ENCODE measurements at places on chromosomes 7 and 10.

- no peak for DNase-seq
Measured at GRCh38 chr10:75694790-75695189, 263.4 kb downstream of the LRMDA start.

DNA sequence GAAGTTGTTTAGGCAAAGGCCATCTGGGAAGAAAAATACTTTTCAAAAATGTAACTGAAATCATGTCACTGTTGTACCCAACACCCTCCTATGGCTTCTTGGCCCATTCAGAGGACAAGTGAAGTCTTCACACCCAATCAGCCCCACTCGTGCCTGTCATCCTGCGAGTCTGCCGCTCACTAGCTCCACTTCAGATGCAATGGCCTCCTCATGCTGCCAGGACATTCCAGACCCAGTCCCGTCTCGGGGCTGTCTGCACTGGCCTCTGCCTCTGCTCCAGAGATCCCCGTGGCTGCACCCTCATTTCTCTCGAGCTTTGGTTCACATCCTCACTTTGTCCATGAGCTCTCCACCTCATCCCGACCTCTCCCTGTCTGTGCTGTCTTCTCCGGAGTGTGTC lies 227.1 kb downstream of the KCNMA1 start:
- DNase-seq: no peak

GRCh38 chr7:2785071-2785500 lies 59.0 kb downstream of the GNA12 start:
- DNase-seq: peak; percentile 66

DNA sequence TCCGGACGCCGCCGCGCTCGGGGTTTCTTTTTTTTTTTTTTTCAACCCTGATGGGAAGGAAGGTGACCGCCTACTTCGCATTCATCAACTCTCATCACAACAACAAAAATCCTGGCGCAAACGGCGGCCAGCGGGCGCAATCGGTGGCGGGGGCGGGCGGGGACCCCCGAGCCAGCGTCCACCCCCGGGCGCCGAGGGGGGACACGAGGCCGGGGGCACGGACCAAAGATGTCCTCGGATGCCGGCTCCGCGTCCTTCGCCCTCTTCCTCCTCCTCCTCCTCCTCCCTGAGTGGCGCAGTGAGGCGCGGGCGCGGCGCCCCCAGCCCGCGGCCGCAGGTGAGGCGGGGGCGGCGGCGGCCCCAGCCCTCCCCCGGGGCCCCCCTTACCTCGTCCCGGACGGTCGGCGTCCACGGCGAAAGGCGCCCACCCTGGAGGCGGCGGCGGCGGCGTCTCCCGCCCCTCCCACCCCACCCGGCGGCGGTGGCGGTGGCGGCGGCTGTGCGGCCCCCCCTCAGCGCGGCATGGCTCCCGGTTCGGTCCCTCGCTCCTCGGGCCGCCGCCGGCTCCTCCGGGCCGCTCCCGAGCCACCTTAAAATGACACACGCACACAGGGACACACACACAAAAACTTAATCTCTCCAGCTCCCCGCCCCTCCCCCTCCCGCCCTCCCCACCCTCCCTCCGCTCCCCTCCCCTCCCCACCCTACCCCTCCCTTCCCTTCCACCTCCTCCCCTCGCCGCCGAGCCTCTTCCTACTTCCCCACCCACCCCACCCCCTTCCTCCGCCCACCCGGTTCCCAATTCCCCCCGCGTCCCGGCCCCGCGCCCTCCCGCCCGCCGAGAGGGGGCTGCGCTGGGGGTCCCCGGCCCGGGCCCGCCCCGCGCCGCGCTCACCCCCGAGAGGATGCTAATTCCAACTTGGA lies at the start of gene CTBP2:
CTBP2 (minus strand) TSS at position 632 of the 924 bp plus-strand sequence.
- DNase-seq: no peak

DNA sequence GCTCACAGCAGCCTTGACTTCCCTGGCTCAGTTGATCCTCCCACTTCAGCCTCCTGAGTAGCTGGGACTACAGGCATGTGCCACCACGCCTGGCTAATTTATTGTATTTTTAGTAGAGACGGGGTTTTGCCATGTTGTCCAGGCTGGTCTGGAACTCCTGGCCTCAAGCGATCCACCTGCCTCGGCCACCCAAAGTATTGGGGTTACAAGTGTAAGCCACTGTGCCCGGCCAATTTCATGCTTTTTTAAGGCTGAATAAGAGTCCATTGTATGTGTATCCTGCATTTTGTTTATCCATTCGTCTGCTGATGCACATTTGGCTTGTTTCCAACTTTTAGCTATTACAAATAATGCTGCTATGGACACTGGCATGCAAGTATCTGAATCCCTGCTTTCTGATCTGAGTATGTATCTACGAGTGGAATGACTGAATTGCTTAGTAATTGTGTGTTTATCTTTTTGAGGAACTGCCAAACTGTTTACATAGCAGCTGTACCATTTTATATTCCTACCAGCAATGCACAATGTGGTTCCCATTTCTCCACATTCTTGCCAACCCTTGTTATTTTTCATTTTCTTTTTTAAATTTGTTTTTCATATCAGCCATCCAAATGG lies 37.3 kb upstream of the TPST1 start:
- DNase-seq: no peak

DNA sequence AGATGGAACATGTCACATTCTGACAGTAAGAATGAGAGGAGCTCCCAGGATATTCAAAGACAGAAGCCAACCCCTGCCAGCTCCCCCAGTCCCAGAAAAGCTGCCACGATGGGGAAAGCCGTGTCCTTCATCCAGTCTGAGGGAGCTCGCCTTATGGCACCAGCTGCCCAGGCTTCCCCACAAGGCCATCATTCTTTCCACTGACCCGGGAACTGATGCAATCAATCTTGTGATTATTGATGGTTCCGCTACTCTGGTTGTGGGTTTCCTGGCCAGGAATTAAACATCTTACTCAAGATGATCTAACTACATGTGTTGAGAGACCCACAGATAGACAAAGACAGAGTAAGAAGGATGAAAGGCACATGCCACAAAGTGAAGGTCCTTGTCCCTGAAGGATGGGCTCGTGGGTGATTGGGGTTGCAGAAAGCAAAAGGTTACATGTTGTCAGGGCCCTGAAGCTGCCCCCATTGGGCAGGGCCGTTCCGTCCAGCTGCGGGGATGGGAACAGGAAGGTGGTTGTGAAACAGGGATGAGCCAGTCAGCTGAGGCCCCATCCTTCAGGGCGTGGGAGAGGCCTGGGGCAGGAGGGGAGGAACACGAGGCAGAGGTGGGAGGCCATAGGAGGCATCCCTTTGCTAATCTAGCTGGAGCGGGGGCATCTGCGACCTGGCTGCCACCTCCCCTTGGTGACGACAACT lies 127.6 kb downstream of the OAT start:
- no peak for DNase-seq

DNA sequence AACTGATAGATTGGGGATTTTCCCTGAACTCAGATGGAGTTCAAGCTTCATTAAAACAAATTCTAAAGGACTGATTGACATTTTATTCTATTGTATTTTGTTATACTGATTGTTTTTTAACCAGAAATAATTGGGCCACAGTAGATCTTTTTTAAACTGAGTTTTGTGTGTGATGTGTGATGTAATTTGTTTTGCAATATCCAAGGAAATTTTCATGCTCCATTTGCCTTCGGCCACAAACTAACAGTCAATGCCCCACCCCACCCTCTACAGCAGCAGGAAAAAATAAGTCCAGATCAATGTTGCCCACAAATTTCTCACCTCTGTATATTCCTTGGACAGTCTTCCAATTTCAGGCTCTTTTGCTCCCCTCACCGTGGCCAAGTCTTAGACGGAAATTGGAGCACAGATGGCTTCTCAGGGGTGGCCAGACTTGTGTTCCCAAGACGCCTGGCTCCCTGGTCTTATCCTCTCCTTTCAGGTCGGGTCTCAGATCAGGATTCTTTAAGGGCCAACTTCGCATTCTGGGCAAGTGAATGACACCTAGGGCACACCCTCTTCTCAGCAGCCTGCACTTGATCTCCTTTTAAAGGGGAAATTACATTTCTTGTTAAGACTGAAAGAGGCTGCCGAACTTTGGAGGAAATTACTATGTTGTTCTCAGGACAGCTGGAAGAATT lies at the start of gene SVOPL:
SVOPL (minus strand) TSS at position 506 of the 680 bp plus-strand sequence. CDS start 22,317 bp downstream, outside the sequence.
- DNase-seq: no peak

DNA sequence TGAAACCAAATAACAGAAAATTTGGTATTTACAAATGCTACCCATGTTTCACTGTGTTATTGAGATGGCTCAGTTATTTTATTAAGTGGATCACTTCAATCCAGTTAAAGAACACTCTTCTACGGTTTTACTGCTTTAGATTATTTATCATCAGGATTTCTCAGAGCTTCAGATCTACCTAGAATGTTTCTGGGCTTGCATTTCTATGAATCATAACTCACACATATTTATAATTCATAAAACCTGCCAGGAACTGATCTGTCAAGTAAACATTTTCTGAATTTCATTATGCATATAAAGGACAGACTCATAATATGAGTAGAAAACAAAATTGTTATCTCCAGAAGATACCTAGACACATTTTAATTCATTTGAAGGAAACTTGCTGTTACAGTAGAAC lies 1172.3 kb upstream of the LRRTM3 start:
- no peak for DNase-seq

DNA sequence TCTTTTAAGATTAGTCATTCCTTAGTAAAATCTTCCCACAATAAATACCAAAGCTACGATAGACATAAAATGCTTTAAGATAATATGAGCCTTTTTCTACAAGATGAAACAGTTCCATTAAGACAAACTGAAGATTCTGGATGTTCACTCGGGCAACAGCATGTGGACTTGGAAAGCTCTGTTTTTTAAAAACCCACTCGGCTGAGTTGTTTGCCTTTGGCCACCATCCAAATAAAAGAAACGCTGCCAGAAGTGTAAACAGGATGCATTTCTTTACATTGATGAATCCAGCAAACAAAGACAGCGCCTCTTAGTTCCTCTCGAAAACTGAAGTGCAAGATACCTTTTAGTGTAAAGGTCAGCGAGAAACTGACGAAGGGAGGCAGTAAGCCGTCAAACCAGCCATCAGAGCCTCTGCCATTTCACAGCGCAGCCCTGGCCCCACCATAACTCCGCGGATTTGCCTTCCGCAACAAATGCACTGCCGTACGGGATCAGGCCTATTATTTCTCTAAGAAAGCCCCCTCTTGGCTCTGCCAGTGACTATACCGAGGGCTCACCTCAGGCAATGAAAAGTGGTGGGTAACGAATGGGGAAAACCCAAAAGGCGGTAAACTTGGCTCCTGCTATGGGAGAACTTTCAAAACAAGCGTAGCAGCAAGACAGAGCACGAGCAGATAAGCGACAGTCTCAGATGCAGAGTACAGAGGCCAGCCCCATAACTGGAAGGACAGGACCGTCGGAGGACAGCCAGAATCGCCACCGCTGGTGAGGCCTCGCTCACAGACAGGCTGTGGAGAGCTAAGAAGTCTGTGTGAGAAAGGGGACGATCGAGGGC lies 41.4 kb downstream of the GNA12 start:
- DNase-seq: no peak

DNA sequence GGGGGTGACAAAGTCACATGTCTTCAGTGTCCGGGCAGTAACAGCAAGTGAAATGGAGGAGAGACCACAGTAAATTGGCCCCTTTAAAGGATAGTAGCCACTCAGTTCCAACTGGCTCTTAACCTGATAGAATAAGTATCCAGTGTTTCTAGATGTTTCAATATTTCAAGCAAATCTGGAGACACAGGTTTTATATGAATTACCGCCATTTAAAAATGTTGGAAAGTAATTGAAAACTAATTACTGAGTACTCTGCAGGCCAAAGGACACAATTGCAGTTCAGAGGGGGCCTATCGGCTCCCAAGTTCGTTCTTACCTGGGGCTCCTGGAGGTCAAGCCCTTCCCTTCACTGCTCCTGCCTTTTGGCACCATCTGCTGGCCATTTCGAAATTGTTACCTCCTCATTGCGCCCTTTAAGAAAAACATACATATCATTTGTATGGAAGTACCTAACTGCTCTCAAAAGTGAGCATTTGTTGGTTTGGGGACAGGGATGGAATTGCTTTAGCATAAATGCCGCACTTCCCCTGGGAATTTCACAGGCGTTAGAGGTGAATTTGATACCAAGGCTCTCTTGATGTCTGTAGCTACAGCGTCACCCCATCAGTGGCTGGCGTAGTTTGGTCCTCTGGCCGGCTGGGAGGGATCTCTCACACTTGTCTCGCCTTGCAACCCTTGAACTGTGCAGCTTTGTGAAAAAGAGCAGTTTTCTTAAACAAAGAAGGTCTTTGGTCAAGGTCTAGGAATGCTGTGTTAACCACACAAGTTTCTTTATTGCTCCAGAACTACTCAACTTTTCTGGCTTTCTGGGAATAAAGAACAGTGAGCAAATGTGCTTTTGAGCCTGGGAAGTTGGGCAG lies 220.0 kb downstream of the ARHGAP21 start:
- peak; percentile 76 for DNase-seq

GRCh38 chr7:121139427-121139826 lies 150.9 kb downstream of the CPED1 start:
- DNase-seq: no peak

GRCh38 chr10:57165671-57166070 lies 804.6 kb upstream of the ZWINT start:
- DNase-seq: no peak

DNA sequence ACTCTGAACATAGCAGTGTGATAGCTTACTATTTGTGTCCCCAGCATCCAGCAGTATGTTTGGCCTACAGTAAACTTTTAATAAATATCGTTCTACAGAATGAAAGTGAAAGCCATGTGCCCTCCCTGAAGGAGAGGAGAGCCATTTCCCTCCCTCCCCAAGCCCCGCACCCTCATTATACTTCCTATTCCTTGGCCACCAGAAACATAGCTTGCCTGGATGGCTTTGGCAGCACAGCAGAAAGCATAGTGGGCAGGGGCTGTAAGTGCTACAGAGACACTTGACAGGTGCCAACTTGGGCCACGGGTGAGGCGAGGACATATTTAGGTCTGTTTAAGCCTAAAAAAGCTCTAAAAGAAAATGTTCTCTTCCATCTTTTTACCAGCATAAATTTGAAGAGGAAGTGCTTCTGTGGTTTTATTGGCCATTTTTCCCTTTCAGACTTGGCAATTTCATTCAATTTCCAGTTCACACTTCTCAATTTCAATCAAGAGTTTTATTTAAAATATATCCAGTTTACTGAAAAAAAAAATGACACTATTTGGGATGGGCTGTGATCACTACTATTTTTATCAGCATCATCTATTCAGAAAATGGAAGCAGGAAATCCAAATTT lies 12.7 kb downstream of the HHEX start:
- no peak for DNase-seq

Measured in GM12865 (cell line).